Activated naive CD4-positive, alpha-beta T cell treated with anti-CD3 and anti-CD28 coated beads for 36 hours (primary cell): ENCODE measurements at places on chromosomes 12 and 14.
A peak's percentile ranks its signal among the peaks of the same experiment; 100 is the strongest.

DNA sequence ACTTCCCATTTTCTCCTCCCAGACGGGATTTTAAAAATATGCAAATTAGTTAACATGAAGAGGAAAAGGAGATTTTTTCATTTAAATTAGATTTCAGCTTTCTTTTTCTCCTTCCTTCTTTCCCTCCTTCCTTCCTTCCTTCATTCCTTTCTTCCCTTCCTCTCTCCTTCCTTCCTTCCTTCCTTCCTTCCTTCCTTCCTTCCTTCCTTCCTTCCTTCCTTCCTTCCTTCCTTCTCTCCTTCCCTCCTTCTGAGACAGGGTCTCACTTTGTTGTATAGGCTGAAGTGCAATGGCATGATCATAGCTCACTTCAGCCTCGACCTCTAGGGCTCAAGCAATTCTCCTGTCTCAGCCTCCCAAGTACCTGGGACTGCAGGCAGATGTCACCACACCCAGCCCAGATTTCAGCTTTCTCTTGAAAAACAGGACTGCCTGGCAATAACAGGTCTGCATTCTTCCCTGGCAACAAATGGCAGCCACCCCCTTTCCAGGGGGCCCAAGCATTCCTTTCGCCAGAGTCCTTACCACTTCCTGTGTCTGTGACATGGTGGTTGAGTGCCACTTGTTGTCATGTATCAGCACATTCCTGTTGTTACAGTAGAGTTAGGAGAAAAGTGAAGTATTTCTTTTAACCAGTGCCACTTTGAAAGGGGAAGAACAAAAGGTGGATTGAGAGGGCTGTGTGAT is 119.1 kb downstream of the PTPN11 start:
- no peak for DNase-seq

DNA sequence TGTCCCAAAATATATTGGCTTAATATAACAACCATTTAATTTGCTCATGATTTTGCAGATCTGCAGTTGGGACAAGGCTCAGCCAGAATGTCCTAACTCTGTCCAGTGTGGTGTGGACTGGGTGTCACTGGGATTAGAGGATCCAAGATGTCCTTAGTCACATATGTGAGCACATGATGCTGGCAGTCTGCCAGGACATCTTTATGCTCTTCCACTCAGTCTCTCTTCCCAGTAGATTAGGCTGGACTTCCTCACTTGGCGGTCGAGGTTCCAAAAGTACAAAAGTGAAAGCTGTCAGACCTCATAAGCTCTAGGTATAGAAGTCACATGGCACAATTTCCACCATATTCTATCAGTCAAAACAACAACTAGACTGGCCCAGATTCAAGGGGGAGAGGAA is 167.9 kb upstream of the NTF3 start:
- no peak for DNase-seq

GRCh38 chr12:9367828-9368227 is 159.6 kb upstream of the PZP start:
- DNase-seq: no peak

GRCh38 chr12:6953442-6954315 is 2.5 kb downstream of the PTPN6 start:
- DNase-seq: peak; percentile 87

DNA sequence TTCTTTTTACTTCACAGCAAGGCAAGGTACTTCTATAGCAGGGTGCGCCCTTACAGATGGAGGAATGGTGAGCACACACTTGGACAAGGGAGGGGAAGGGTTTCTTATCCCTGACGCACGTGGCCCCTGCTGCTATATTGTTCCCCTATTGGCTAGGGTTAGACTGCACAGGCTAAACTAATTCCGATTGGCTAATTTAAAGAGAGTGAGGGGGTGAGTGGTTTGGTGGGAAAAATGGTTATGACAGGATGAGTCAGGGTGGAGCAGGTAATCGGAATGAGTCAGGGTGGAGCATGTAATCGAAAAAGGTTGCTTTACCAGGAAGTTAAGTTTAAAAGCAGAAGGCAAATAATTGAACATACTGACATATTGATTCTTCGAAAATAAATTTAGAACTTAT is 23.7 kb upstream of the RAB21 start:
- DNase-seq: no peak

DNA sequence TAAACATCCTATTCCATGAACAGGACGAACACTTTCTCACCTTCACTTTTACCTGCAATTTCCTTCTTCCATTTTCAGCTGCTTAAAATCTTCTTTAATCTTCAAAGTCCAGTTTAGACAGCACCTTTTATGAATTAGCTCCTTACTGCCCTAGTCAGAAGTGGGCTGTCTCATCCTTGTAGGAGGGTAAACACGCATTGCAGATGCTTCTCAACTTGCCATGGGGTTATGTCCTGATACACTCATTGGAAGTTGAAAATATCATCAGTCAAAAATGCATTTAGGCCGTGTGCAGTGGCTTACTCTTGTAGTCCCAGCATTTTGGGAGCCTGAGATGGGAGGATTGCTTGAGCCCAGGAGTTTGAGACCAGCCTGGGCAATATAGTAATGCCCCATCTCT is 35.2 kb downstream of the HMGA2 start:
- DNase-seq: no peak

DNA sequence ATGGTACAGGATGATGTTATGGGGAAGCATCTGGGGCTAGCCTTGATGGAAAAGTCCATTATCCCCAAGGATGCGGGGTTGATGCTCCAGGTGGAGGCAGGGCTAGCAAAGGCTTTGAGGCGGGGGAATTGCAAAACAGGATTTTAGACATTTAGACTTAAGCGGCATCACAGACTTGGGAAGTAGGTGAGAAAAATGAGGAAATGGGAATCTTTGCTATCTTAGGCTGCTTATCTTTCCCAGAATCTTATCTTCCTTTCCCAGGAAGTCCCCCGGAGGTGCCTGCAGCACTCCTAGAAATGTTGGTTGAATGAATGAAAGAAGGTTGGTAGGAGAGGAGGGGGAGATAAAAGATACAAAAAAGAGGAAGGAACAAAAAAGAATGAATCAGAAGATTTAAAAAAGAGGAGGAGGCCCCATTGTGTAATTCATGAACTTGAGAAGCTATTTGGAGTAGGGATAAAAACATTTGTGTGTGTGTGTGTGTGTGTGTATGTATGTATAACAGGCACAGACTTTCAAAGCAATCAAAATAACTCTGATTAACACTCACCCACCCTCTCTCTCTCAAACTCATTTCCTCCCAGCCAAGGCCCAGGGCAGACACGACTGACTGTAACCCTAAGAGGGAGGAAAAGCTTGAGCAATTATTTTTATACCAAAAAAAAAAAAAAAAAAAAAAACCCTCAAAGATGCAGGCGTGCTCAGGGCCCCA is 62.5 kb upstream of the TBX3 start:
- no peak for DNase-seq

DNA sequence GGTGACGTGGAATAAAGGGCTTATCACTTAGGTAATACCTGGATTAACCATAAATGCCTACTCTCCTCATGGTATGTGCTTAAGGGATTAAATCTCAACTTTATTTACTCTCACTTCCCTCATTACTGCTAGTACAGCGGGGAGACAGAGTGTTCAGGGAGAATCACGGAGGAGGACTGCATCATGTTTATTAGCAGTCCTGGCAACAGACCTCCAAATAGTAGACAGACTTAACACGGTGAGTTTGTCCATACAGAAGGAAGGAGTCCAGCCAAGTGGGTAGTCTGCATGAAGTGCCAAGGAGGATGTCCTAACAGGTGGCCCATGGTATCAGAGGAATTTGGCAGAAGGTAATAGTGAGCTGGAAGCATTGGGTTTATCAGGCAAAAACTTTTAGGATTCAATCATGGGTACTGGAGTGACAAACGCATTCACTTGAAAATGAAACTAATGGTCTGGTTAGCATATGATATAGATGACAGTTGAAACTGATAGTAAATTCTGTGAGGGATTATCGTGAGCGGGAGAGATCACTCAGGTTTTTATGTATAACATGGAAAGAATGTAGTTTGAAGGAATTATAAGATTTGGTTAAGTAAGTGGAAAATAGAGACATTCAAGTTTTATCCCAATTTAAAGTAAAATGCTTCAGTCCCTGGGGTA is 471.8 kb downstream of the TMEM117 start:
- no peak for DNase-seq

GRCh38 chr14:51931308-51931707 is 58.0 kb upstream of the RTRAF start:
- no peak for DNase-seq

DNA sequence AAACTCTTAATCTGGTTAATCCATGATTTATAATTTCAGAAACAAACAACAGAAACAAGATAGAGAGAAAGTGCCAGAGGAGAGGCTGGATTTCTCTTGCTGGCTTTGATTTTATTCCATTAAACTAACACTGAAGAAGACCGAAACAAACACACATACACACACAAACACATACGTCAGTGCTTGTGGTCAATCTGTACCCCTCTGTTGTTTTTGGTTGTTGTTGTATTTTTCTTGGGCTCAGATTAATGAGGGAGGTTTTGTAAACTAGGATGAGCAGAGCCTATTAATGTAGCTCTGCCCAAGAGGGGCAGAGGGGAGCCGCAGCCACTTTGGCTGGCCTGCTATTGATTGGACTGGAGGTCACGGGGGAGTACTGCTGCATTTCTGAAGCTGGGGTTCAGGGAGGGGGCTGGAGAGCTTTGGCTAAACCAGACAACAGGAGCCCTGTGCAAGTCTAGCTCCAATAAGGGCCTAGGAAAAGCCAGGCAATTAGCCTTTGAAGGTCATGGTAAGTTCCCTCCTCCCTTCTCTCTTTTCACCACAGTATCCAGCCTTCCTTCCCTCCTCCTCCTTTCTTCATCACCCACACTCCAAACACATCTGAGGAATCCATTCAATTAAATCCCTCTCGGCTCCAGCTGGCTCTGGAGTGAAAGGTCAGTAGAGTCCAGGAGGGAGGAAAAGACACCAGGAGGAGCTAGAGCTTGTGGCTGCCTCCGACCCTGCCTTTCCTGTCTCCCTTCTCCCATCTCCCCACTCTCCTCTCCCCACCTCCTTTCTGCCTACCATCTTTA is 344.1 kb upstream of the LMO3 start:
- no peak for DNase-seq

DNA sequence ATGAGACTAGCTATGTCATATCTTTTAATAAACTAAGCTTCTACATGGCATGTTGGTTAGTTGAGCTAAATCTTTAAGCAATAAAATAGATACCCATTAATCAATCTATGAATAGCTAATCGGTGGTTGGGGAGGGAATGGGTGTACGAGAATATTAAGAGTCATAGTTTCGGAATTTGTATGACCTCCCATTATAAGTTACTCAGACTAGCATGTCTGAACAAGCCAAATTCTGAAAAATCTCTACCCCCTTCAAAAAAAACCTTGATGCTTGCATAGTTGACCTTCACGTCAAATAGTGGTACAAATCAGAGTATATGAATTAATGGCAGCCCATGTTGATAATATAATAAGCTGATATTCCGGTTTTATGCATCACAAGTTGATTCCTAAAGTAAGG is 60.0 kb downstream of the PLEKHG7 start:
- no peak for DNase-seq

- DNase-seq: no peak
Observed at GRCh38 chr12:47938594-47938993, 24.8 kb upstream of the TMEM106C start.

DNA sequence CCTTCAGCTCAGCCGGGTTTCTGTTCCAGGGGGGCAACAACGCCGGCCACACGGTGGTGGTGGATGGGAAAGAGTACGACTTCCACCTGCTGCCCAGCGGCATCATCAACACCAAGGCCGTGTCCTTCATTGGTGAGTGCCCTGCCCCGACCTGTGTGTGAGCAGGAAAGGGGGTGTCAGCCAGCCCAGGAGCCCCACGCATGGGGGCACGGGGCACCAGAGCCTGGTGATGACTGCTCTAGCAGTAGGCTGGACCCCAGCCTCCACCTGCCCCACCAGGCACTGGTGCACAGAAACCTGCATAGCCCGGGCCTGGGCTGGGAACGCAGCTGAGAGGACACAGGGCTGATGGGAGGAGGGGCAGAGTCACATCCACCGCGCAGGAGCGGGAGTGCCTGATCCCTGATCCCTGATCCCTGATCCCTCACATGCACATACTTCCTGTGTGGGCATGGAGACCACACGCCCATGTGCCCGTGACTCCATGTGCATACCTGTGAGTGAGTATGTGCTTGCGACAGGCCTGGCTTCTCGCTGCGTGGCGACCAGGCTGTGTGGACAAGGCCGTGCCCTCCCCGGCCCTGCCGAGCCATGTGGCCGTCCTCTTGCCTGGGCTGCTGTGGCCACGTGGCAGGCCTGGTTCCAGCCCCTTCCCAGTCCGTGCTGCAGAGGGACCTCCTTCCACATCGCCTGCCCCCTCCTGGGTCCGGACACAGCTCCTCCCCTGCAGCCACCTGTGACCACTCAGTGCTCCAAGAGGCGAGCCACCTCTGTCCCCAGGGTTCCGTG is 11.2 kb downstream of the ADSS1 start:
- no peak for DNase-seq

- DNase-seq: no peak
Observed at GRCh38 chr14:80483331-80483730, 272.0 kb upstream of the DIO2 start.

DNA sequence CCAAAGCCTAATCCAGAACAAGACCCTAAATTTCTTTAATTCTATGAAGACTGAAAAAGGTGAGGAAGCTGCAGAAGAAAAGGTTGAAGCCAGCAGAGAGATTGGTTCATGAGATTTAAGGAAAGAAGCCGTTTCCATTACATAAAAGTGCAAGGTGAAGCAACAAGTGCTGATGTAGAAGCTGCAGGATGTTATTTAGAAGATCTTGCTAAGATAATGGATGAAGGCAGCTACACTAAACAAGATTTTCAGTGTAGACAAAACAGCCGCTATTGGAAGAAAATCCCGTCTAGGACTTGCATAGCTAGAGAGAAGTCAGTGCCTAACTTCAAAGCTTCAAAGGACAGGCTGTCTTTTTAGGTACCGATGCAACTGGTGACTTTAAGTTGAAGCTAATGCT is 65.4 kb upstream of the AMIGO2 start:
- DNase-seq: no peak

GRCh38 chr14:52848626-52849025 is 57.2 kb upstream of the GNPNAT1 start:
- no peak for DNase-seq

DNA sequence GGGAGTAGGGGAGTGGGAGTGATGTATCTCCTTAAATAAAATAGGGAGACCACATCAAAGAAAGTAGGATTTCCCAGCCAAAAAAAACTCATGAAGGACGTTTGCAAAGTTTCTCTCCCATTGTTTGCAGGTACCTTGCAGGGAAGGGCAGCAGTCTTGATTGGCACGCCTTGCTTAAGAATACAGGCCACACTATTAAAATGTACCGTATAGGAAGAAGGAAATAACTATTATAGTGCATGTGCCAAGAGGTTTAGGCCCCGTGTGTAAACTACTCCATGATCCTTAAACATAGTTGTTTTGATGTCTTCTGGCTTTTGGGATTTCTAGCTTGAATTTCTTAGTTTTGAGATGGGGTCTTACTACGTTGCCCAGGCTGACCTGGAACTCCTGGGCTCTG is 42.5 kb downstream of the PRORP start:
- DNase-seq: no peak

- peak; percentile 60 for DNase-seq
Observed at GRCh38 chr14:105021656-105022275, 883 bp upstream of the CDCA4 start.

GRCh38 chr14:23299986-23300686 is 2.5 kb downstream of the PPP1R3E start:
- DNase-seq: no peak

GRCh38 chr12:130800312-130800711 is 38.7 kb downstream of the STX2 start:
- DNase-seq: no peak
